Cortex of kidney (tissue), 1 donor: ENCODE measurements at places on chromosomes 12 and 14.

- no peak for DNase-seq
These were observed 6.9 kb upstream of the IGF1 start for GRCh38 chr12:102487226-102487625.

DNA sequence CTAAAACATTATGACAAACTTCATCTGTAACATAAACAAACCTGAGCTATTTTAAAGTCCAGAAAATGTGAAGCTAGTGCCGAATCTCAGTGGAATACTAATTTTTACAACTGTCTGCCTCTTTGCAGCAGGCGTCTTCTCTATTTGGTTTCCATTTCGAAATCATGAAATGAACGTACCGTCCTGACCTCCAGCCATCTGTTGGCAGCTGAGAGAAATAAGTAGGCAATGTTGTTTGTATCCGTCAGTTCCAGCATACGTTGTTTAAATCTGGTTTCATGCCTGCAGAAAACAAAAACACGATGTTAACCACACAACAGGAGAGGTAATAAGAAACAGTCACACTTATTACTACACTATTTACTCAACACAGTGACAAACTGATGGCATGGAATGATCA, 54.3 kb upstream of the KCNJ8 start:
- DNase-seq: no peak

- DNase-seq: no peak
These were observed 34.2 kb downstream of the CCDC88C start for GRCh38 chr14:91383439-91383838.

DNA sequence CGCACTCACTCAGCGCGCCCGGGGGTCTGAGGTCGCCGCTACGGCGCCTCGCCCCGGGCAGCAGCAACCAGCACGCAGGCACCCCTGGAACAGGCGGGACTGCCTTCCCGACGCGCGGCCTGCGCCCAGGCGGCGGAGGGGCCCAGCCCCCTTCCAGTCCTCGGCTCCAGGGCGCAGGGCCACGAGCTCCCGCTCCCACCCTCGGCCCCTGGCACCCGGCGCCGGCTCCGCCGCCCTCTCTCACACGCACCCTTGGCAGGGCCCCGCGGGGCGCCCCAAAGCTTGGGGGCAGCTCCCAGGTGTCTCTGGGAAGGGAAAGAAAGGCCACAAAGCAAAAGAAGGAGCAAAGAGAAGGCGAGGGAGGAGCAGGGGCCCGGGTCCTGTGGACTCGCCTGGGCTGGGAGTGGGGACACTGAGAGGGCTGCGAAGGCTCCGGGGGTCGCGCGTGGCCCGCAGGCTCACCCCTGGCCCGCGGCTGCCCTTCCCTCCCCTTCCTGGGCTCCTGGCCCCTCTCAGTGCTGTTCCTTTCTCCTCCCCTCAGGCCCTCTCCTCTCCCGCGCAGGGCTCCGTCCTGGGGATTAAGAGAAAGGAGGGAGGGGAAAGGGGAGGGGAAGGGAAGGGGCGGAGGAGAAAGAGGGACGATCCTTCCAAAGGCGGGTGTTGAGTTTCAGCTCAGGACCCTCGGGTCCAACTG, 907 bp upstream of the EFS start:
- DNase-seq: no peak

DNA sequence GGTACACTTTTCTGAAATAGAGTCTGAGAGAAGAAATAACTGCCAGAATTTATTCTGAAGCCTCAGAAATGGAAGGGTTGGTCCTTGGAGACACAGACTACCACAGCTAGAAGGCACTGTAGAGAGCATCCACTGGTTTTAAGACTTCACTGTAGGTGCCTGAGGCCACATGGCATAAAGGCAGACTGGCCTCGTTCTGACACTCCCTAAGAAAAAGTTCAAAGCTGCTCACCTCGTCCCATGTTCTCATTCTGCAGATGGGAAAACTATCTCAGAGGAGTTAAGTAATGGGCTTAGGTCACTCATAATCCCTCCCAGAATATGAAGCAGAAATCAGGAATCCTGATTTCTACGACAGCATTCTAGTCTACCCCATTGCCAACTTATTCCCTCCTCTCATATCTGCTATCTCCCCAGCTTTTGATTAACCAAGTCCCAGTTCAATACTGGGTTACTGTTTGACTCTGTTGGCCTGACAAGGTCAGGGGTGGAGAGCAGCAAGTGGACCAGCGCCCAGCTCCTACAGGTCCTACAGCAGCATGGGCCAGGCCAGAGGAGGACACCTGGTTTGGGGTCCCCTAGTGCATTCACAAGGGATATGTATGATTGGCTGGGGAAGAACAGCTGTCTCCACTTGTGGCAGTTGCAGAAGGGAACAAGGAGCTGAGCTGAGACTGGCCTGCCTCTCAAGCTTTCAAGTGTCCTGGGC, 3.7 kb downstream of the ITGA5 start:
- no peak for DNase-seq

GRCh38 chr14:106843951-106844483, 1317.6 kb downstream of the TMEM121 start:
- no peak for DNase-seq

- no peak for DNase-seq
These were observed 78.5 kb downstream of the PPFIBP1 start for GRCh38 chr12:27602516-27602915.

DNA sequence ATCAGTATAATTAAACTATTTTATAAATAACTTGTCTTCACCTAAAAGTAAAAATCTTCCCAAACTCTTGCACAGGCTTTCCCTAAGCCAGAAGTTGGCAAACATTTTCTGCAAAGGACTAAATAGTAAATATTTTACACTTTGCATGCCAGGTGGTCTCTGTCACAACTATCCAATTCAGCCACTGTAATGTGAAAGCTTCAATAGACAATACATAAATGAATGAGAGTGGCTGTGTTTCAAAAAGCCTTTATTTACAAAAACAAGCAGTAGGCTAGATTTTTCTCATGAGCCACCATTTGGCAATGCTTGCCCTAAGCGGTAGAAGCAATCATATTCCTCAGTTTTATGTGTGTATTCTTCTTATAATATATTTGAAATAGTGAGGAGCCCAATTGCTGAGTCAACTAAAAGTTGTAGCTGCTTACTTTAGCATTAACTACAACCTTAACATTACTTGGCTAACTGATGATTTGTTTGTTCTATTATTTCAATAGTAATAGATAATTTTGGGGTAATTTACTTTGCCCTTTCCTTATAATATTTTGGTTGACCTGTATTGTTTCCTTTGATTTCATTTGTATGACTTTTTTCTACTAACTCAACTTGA, 236.0 kb upstream of the SYT1 start:
- no peak for DNase-seq

DNA sequence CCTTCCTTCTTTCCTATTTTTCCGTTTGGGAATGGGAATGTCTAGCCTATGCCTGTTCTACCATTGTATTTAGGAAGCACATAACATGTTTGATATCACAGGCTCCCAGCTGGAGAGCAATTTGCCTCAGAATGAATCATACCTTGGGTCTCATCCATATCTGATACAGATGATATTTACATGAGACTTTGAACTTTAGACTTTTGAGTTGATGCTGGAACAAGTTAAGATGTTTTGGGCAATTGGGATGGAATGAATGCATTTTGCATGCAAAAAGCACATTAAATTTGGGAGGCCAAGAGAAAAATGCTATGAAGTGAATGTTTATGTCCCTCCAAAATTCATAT, 61.9 kb upstream of the BEGAIN start:
- no peak for DNase-seq

- no peak for DNase-seq
These were observed 121.2 kb upstream of the RFLNA start for GRCh38 chr12:124173692-124174091.

DNA sequence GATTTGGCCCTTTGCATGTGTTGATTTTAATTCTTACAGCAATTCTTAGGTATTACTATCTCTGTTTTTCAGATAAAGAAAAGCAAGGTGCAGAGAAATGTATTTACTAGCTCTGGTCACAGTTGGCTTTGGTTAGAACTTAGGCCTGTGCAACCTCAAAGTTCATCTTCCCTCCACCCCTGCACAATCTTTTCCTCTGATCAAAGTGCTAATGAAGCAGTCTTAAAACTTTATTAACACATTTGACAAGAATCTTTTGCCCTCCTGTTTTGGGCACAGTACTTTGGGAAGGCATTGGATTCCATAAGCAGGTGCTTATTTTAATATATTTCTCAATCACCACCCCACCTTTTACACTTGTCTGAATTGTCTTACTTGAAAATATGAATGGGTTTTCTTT, 2.7 kb downstream of the IRAK4 start:
- no peak for DNase-seq

GRCh38 chr14:88829685-88830302, 5.3 kb downstream of the TTC8 start:
- no peak for DNase-seq

DNA sequence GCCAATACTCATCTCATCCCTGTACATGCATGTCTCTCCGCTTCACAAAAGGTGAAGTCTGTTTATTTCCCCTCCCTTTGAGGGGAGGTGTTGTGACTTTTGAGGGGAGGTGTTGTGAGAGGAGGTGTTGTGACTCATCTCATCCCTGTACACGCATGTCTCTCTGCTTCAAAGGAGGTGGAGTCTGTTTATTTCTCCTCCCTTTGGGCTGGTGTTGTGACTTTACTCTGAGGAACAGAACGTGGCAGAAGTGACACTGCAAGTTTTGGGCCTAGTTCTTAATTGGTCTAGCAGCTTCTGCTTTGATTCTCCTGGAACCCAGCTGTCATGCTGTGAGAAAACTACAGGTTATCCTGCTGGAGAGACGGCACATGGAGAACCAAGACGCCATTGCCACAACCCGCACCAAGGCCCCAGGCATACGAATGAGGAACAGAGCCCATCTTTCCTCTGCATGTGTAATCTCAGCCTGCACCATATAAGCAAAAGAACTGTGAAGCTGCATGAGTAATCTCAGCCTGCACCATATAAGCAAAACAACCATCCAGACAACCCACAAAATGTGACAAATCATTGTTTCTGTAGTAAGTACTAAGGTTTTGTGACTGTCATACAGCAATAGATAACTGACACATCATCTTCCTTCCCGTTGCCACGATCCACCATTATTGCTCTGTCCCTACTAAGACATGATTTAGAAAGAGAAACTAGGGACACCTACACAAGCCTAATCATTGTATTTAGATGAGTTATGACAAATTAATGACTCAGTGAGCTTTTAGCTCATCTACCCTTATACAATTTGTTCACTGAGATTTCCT, 30.0 kb downstream of the GALNT4 start:
- no peak for DNase-seq

- DNase-seq: no peak
These were observed 2.6 kb downstream of the SMIM41 start for GRCh38 chr12:52082026-52082668.

DNA sequence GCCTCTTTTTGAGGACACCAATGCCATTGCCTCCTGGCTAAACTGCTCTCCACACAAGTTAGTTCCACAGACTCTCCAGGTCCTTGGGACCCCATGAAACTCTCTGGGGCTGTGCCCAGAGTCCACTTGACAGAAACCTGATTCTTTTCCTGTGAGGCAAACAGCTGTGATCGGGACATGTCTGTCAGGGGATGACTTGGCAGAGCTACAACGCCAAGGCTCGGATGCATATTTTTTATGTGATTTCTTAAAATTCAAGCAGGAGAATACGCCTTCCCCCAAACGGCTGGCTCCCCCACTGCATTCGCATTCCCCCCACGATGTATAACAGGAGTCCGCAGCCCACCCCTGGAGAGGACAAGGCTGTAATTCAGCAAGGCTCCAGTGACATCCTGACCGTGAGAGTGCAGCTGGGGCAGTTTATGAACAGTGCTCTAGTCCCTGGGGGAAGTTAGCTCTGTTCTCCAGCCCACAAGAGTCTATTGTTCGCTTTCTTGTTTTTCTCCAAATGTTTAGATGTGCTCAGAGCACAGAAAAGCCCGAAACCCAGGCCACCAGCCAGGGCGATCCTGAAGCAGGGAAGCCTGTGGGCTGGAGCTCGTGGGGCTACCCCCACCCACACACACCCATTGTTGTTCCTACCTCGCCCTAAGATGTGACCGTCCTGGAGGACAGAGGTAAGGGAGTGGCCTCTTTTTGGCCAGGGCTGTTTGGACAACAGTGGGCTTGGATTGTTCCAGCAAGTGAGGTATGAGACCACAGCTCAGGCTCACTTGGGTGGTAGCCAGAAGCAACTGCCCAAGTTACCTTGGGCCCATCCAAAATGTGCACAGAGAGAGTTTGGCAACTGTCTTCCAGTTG, 159.5 kb downstream of the ZFP36L1 start:
- no peak for DNase-seq

DNA sequence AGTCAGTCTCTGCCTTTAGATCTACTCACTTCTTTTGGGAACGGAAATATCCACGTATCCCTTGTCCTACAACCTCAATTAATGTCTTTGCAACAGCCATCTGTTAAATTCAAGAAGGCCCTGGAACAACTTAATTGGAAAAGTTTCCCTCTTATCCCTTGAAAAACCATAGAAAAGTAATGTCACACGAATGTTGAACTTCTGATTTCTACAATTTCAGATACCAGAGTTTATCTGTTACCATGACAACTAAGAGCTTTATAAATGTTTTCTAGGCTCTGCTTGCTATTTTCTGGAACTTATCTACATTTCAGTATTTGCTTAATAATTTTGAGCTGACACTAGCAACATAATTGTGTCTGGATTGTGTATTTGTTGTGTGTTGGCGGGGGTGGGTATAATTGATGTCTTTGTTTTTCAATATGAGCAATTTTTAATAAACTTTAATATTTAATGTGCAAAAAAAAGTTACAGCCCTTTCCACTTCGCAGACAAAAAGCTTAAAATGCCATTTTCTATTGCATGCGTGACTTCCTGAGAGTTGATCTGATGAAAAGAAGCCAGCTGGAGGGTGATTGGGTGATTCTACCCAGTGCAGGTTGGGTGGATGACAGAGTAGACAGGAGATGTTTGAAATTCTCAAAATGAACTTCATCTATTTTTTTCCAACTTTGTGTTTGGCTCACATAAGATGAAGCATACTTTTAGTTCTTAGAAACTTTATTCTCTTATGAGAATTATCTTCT, 11.8 kb upstream of the EDDM3A start:
- DNase-seq: no peak

DNA sequence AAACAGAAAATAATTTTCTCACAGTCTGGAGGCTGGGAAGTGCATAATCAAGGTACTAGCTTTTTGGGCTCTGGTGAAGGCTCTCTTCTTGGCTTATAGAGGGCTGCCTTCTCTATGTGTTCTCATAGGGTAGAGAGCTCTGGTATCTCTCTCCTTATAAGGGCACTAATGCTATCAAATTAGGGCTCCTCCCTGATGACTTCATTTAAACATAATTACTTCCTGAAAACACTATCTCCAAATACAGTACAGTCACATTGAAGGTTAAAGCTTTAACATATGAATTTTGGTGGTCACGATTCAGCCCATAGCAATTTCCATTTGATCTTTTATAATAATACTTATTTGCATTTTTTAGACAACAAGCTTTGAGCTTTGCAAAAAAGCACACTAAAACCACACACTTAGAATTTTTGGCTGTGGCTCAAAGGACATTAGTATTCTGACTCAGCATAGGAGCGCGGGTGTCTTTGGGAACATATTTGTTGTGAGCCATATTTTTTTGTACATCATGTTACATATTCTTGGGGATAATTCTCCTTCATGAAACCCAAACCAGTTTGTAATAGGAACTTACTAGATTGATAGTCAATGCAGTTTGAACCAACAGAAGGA, 808.1 kb upstream of the FBXO33 start:
- DNase-seq: no peak
